ENCODE measurements at places on chromosomes 4 and X. TPM values are rescaled to one million over a fixed set of nuclear protein-coding genes. Genes with fewer than 3 reads are reported as not detected.

The MEPE gene
- total RNA-seq: not detected

The NEUROG2 gene
- not detected for total RNA-seq

The KLHL4 gene
- 4.9 TPM for total RNA-seq

The ENAM gene
- total RNA-seq: not detected

The TMEM154 gene
- total RNA-seq: 0.06 TPM

The GC gene
- not detected for total RNA-seq

The CHM gene
- 8.8 TPM for total RNA-seq

The PAGE2 gene
- not detected for total RNA-seq

The GLUD2 gene
- 2.4 TPM for total RNA-seq

The AKAP17A gene
- 24.1 TPM for total RNA-seq

The CITED1 gene
- 1.2 TPM for total RNA-seq

The FABP2 gene
- not detected for total RNA-seq

The UBE2K gene
- total RNA-seq: 87.2 TPM

Data from A549 treated with ZK216348 at 1 μM for 4 hours (cell line).